Gastrocnemius medialis (tissue), 4 donors: ENCODE measurements at places on chromosomes 1 and 21.
A peak's percentile ranks its signal among the peaks of the same experiment; 100 is the strongest.

DNA sequence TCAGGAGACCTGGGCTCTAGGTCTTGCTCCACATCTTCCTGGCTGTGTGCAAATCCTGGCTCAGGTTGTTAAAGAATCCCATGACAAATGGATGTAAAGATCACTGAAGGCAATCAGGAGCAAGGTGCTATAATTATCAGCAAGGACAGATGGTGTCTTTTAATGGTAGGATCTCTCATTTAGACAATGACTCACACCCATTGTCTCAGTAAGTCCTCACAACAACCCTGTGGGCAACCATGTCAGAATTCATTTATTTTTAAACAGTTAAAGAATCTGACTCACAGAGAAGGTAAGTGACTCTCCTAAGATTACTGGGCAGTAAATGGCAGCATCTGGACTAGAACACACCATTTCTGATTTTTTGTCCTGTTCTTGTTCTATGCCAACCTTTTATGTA is 32.8 kb downstream of the RNASEL start:
- H3K36me3 ChIP-seq, result no peaks in the 10 kb centered on the region
- no peaks in the 10 kb centered on the region for H3K4me1 ChIP-seq
- no peak overlapping the region for H3K27ac ChIP-seq

DNA sequence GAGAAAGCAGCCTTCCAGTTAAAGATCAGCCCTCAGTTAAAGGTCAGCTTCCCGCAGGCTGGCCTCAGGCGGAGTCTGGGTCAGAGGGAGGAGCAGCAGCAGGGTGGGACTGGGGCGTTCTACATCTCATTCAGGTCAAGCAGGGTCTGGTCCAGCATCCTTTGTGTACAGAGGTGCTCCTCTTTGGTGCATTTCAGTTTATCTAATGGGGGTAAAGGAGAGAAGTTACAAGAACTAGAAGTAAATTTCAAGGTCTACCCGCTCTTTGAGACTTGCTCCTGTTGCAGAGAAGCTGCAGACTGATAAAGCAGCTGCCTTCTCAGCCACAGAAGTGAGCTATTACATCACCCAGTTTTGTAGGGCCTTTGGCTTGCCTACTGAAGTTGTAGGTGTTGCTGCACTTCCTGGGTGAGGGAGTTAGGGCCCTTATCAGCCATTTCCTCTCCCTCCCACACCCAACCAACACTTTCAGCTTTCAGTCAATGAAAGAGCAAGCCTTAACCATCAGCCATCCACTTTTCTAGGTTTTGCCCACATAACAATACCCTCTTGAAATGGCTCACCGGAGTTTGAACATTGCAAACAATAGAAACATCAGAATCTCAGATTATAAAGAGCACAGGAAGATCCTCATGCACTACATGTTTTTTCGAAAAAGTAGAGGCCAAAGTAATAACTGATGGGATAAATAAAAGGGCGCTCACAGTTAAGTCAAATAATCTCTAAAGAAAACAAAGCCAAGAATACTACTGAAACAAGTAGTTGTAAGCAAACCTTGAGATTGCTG is 2.8 kb upstream of the NUP210L start:
- no peaks in the 10 kb centered on the region for H3K4me1 ChIP-seq
- DNase-seq, result no peak
- H3K27me3 ChIP-seq, result no peaks in the 10 kb centered on the region
- H3K4me3 ChIP-seq, result no peak overlapping the region

DNA sequence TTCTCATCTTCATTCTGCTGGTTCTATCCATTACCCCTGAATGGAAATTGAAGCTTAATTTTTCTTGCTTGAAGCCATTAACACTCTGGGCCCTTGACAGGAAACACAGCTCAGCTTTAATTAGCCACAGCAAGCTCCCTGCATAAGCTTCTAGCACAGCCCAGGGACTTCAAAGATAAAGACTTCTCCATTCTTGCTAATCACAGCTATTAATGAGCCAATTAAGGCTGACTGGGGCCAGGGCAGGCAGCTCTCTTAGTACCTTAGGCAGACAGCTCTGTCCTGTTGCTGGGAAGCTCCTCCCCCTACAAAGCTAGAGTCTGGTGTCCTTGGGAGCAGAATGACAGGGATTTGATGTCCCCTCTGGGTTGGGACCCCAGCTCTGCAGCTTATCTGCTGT is 27.9 kb upstream of the TRABD2B start:
- H3K27me3 ChIP-seq, result no peaks in the 10 kb centered on the region
- H3K4me3 ChIP-seq, result no peak overlapping the region
- DNase-seq, result no peak
- peaks cover 25% of the 10 kb centered on the region for H3K4me1 ChIP-seq
- no peaks in the 10 kb centered on the region for H3K36me3 ChIP-seq
- H3K27ac ChIP-seq, result peak overlapping the region; percentile 32

GRCh38 chr1:158046715-158047510 is 53.5 kb downstream of the KIRREL1 start:
- DNase-seq, result no peak
- no peaks in the 10 kb centered on the region for H3K36me3 ChIP-seq
- H3K4me3 ChIP-seq, result no peak overlapping the region
- no peaks in the 10 kb centered on the region for H3K27me3 ChIP-seq
- no peaks in the 10 kb centered on the region for H3K4me1 ChIP-seq
- H3K27ac ChIP-seq, result no peak overlapping the region

GRCh38 chr1:160219062-160219929 is 14.1 kb downstream of the PEA15 start:
- peaks cover 17% of the 10 kb centered on the region for H3K4me1 ChIP-seq
- H3K4me3 ChIP-seq, result no peak overlapping the region
- no peaks in the 10 kb centered on the region for H3K27me3 ChIP-seq
- DNase-seq, result peak; percentile 46
- peak overlapping the region; percentile 26 for H3K27ac ChIP-seq
- H3K36me3 ChIP-seq, result peaks cover 10% of the 10 kb centered on the region

DNA sequence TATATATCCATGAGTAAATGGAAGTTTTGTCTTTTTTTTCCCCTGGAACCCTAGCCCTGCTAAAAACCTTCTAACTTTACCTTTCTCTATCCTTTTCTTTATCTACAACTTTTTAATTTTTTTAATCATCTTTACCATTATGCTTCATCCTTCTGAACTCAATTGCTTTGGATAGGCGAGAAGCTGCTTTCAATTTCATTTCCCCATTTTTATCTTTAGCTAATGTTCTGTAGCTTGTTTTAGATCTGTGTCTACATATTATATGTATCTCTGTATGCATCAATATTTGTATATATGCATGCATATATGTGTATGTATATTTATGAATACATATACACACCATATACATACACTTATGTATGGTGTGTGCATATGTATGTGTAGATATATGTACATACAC is 57.4 kb downstream of the PTPRC start:
- H3K27me3 ChIP-seq, result no peaks in the 10 kb centered on the region
- no peaks in the 10 kb centered on the region for H3K36me3 ChIP-seq
- no peaks in the 10 kb centered on the region for H3K4me1 ChIP-seq
- no peak overlapping the region for H3K27ac ChIP-seq
- DNase-seq, result no peak
- H3K4me3 ChIP-seq, result no peak overlapping the region

DNA sequence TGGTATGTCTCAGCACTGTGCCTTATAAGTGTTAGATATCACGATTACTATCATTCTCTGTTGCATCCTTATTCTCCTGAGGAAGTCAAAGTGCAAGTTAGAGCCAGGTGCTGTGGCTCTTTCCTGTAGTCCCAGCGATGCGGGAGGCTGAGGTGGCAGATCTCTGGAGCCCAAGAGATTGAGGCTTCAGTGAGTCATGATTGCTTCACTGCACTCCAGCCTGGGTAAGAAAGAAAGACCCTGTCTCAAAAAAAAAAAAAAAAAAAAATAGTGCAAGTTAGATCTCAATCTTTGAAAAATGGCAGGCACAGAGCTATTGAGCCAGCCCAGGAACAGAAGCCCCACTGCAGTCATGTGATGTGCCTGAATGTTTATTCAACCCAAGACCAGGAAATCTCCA is 147.8 kb upstream of the POGK start:
- H3K4me1 ChIP-seq, result no peaks in the 10 kb centered on the region
- no peak overlapping the region for H3K27ac ChIP-seq
- H3K36me3 ChIP-seq, result no peaks in the 10 kb centered on the region
- no peaks in the 10 kb centered on the region for H3K27me3 ChIP-seq
- H3K4me3 ChIP-seq, result no peak overlapping the region

DNA sequence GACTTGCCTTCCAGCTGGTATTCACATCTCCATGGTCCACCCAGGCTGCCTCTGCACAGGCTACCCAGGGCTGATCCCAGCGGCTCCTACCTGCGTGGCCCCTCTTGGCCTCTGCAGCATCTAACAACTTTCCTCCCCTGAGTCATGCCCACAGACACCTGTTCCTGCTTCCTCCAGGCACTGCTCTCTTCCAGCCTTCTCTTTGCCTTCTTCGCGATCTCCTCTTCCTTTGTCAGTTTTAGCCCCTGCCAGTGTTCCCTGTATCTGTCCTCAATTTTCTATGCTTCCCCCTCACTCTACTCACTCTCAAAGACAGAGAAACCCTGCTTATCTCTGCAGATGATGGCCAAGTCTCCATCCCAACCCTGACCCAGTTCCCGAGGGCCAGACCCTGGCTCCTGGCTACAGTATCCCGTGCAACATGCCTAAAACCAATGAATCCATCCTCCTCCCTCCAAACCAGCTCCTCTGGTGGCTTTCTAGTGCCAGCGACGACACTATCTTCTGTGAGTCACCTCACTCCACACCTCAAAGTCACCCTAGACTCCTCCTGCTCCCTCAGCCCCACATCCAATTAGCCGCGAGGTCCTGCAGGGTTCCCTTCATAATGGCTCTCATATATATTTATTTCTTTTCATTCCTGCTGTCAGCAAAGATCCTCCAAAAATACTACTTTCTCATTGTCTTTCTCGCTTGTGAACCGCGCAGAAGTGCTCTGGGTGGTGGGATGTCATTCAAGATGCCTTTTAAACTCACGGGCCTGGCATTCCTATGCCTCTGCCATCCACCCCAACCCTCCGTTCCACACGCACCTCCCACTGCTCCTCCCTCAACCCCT is 259.2 kb downstream of the TOMM20 start:
- peaks cover 27% of the 10 kb centered on the region for H3K4me1 ChIP-seq
- H3K27ac ChIP-seq, result peak overlapping the region; percentile 78
- H3K27me3 ChIP-seq, result no peaks in the 10 kb centered on the region
- no peak for DNase-seq

DNA sequence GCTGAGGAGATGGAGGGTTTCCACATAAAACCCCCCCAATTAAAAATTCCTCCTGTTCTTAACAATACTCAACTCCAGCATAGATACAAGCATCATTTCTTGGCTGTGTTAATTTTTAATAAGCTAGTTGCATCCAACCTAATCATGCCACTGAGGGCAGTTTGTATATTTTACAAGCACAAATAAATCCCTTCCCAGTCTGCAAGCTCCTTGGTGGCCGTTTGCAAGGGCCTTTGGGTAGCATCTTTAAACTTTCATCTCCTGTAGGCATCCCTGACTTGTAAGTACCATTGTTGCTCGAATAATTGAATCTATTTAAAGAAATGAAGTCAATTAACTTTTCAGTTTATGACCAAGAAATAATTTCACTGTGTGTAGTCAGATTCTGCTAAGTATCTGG is 103.5 kb upstream of the AJAP1 start:
- H3K27ac ChIP-seq, result no peak overlapping the region
- H3K4me1 ChIP-seq, result no peaks in the 10 kb centered on the region
- H3K36me3 ChIP-seq, result no peaks in the 10 kb centered on the region
- no peak overlapping the region for H3K4me3 ChIP-seq
- no peak for DNase-seq

DNA sequence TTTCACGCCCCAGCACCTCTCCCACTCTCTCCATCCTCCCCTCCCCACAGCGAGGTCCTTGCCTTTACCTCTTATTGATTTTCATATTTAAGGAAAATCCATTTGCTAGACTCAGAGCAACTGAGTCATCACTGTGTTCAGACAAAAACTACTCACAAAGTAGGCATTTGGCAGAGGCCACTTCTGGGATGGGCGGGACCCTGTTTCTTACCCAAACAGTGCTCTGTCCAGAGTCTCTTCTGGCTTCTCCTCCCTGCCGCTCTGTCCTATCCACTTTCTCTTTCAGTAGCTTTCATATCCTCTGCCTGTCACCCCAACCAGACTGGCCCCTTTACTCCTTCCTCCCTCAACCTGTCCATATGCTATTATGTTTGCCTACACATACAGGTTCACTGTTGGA is 2.4 kb upstream of the NAV1 start:
- peak overlapping the region; percentile 72 for H3K27ac ChIP-seq
- H3K36me3 ChIP-seq, result no peaks in the 10 kb centered on the region
- peaks cover 37% of the 10 kb centered on the region for H3K4me1 ChIP-seq
- H3K4me3 ChIP-seq, result no peak overlapping the region
- peaks cover 32% of the 10 kb centered on the region for H3K27me3 ChIP-seq

DNA sequence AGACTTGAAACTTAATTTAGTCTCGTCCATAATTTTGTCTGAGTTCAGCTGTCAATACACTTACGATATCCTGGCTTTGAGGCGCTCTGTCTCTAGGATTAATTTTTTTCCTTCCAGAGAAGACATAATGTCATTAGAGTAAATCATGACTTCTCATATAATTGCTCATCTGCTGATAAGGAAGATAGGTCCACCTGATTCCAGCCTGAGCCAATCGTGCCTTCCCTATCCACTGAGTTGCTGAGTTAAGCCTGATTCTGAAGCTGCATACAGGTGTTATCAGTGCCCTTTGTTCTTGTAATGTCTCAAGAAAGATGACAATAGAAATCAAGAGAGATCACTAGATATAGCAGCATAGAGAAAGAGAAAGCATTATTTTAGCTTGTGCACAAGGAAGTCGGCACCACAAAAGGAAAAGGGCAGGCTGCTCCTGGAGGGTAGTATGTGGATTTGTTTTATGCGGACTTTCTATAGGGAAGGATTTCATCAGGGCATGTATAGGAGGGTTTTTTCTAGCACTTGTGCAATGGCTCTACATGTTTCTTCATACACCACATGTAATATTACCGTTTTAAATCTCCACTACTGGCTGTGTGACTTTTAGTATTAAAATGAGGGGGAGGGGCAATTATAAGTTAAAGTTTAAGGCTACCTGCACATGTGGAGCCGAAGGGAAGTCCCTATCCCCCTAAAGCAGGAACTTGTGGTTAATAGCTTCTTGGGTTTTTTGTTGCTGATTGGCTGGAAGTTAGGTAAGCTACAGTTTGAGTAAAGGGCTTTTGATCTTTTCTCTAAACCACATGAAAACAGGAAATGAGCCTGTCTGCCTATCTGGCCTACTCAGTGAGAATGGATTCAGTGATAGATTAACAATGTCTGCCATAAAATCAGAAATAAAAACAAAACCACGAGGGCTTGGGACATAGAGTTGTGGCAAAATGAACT is 133.4 kb downstream of the PLPPR5 start:
- H3K4me3 ChIP-seq, result no peak overlapping the region
- no peaks in the 10 kb centered on the region for H3K4me1 ChIP-seq
- no peaks in the 10 kb centered on the region for H3K36me3 ChIP-seq
- H3K27me3 ChIP-seq, result no peaks in the 10 kb centered on the region
- no peak for DNase-seq
